Cardiac muscle cell (in vitro differentiated cells and primary cell): ENCODE measurements at places on chromosomes 5 and 9. TPM values are rescaled to one million over a fixed set of nuclear protein-coding genes. Genes with fewer than 3 reads are reported as not detected.

Gene IL3
- not detected in 2 replicates for total RNA-seq

Gene OR1J4
- total RNA-seq, result not detected in 2 replicates

Gene TNC
- 29.7 and 39.2 TPM in 2 replicates for total RNA-seq

Gene PRPF4
- total RNA-seq, result 20.6 and 21.1 TPM in 2 replicates

DNA sequence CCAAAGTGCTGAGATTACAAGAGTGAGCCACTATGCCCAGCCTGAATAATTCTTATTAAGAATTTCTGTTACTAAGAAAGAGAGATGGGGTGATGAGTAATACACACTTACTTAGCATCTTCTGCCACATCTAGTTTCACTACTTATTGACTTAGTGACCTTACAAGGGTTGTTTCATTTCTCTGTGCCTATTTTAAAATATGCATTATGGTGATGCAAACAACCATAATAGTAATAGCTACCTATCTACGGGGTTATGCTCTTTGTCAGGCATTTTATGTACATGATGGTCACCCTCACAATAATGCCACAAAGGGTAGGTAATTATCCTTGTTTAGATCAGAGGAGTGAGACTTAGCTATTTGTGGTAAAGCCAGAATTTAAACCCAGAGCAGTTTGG lies 499.0 kb upstream of the SGCD start:
- no peak for DNase-seq

DNA sequence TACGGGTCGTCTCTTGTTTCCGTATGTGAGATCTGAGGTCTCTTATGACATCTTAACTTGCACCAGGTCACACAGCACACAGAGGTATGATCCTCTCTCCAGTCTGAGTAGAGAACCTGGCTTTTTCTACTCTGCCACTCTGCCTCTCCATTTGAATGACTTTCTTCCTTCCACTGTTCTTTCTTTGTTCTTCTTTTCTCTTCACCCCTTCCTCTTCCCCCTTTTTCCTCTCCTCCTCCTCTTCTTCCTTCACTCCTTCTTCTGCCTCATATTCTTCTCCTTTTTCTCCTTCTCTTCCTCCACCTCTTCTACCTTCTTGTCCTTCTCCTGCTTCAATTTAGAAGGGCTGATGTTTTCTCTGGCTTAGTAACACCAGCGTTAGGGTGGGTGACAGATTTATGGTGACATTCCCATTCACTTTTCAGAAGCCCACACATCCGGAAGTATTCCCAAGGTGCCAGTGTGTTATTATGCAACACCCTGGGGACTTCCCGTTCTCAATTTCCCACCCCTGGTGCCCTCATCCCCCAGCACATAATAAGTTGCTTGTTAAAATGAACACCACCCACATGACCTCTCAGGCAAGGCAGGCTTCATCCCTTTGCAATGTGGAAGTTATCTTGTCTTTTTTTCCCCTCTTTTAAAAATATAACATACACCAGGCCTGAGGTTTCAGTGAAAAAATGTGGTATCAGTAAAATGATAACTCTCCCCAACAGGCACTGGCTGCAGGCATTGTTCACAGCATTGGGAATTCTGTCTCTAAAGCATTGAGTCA lies 122.0 kb downstream of the PAPPA start:
- peak; percentile 81 for DNase-seq

DNA sequence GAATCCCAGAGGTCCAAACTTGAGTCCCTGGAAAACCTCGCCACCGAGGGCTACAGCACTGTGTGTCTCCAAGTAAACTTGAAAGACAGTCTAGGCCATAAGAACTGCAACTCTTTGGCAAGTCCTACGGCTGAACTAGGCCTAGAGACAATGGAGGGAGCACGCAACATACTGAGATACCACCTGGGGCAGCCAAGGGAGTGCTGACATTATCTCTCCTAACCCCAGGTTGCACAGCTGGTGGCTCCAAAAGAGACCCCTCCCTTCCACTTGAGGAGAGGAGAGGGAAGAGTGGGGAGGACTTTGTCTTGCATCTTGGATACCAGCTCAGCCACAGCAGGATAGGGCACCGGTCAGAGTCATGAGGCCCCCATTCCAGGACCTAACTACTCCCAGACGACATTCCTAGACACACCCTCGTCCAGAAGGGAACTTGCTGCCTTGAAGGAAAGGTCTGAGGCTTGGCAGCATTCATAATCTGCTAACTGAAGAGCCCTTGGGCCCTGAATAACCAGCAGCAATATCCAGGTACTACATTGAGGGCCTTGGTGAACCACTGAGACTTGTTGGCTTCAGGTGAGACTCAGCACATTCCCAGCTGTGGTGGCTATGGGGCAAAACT lies 42.7 kb downstream of the AP3B1 start:
- no peak for DNase-seq

DNA sequence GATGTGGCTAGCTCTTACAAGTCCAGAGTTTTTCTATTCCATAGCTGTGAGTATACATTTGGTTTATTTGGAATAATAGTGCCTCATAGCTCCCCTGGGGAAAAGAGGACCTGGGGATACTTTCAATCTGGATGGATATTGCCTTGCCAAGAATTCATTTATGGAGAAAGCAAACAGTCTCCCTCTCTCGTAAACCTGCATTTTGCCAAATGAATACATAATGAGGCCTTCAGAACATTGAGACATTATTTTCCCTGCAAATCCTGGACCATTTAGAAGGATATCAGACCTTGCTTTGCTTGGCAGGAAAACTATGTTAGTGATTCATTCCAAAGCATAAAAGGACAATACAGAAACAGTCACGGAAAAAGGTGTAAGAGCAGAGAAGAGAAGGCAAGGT lies 569.6 kb upstream of the BRINP1 start:
- no peak for DNase-seq
